ENCODE measurements at places on chromosomes 2 and 18.

DNA sequence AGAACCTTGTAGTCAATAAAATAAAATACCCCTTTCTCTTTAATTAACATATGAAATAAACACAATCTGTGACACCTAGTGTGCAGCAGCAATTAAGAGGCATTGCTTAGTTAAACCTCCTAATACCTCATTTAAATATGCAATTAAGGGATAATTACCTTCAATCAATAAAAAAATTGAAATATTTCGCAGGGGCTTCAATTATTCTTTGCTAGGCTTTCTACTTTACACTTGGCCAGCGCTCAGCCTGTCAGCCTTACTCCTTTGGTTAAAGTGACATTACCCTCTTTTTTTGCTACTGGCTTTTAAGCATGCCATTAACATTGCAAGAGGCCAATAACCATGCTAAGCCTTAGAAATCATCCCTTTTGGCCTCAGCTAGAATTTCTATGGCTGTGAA is 327.5 kb upstream of the ZNF521 start:
- no peaks in the 10 kb centered on the region for H3K27me3 ChIP-seq
- H3K27ac ChIP-seq = no peak overlapping the region
- no peak overlapping the region for H3K4me3 ChIP-seq
- DNase-seq = no peak

DNA sequence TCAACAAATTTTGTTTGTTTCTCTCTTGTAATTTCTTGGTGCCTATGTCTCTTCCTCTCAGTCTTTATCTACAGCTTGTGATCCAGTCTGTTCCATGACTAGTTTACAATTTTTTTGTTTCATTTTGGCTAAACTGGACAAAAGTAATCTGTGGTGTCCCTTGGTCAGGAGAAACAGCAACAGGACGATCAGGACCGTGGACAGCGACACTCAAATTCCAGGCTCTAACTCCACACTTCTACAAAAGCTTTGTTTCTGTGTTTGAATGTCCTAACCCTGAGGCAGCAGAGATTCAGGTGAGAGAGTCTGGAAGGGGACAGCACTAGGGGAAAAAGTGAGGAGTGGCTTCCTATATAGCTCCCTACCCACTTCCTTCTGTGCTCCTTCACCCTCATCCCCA is 593.3 kb upstream of the FANCL start:
- H3K4me3 ChIP-seq = no peak overlapping the region
- H3K4me1 ChIP-seq = no peaks in the 10 kb centered on the region
- no peak overlapping the region for H3K27ac ChIP-seq
- no peaks in the 10 kb centered on the region for H3K36me3 ChIP-seq
- H3K27me3 ChIP-seq = no peaks in the 10 kb centered on the region
- peak; percentile 64 for DNase-seq

GRCh38 chr2:147204102-147204501 is 640.7 kb upstream of the ACVR2A start:
- no peaks in the 10 kb centered on the region for H3K27me3 ChIP-seq
- no peaks in the 10 kb centered on the region for H3K36me3 ChIP-seq
- H3K4me1 ChIP-seq = no peaks in the 10 kb centered on the region
- DNase-seq = no peak
- H3K4me3 ChIP-seq = no peak overlapping the region

DNA sequence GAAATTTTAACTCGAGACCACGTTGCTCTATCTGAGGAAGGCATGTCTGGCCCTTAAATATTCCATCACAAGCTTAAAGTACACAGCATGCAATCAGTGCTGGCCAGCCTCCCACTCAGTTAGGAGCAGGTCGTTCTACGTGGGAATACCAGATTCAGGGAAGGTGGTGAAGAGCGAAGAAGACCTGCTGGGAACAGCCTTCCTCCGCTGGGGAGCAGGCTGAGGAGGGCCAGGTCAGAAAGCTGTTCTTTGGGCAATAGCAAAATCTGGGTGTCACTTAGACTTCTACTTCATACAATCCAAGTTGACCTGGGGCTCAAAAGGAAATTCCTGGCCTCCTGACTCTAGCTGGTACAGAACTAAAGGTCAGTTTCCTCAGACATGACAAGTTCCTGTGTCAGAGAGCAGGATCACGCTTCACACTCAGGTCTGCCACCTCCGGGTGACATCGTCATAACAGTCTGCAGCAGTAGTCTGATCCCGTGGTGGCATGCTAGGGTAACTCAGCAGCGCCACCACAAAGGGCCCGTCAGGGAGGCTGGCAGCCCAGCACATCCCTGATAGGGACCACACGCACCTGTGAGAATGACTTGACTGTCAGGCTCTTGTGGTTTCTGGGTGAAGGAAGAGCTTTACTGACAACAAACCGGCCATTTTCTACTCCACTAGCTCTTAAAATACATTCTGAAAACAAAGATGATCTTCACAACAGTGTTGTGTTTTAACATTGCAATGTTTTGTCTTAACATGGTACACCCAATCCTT is 35.2 kb upstream of the NAPG start:
- peaks cover 2% of the 10 kb centered on the region for H3K4me1 ChIP-seq
- DNase-seq = peak; percentile 31
- no peak overlapping the region for H3K4me3 ChIP-seq

GRCh38 chr2:84965192-84965516 is 5.8 kb upstream of the KCMF1 start:
- H3K27ac ChIP-seq = no peak overlapping the region
- H3K4me1 ChIP-seq = peaks cover 28% of the 10 kb centered on the region
- peaks cover 16% of the 10 kb centered on the region for H3K27me3 ChIP-seq
- no peak for DNase-seq

DNA sequence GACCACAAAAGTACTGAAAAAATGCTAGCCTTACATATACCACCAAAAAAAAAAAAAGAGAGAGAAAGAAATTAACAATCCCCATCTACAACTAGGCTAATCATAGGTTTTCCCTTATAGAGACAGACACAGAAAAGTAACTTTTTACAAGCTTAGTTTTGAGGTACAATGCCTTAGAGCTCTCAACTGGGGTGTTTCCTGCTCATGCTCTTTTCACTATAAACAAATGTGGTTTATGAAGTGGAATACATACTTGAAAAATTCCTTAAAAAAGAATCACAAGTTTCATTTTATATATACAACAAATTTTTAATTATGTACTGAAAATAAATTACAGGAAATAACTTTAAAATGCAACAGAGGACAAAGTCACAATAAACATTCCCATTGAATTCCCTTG is 82.5 kb downstream of the ATL2 start:
- H3K4me3 ChIP-seq = no peak overlapping the region
- no peaks in the 10 kb centered on the region for H3K4me1 ChIP-seq
- no peak overlapping the region for H3K27ac ChIP-seq
- no peaks in the 10 kb centered on the region for H3K27me3 ChIP-seq
- H3K36me3 ChIP-seq = peaks cover 10% of the 10 kb centered on the region

DNA sequence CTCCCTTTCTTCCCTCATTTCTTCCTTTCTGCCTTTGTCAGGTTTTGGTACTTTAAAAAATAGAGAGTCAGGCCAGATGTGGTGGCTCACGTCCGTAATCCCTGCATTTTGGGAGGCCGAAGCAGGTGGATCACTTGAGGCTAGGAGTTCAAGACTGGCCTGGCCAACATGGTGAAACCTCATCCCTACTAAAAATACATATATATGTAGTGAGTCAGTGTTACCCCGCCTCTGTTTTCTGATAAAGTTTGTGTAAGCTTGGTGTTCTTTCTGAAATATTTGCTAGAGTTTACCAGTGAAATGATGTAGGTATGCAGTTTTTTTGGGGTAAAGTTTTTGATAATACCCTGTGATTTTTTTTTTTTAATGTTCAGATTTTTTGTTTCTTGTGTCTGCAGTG is 58.8 kb downstream of the DGKD start:
- H3K36me3 ChIP-seq = peaks cover 12% of the 10 kb centered on the region
- no peak for DNase-seq
- no peaks in the 10 kb centered on the region for H3K27me3 ChIP-seq

- no peak overlapping the region for H3K27ac ChIP-seq
- no peaks in the 10 kb centered on the region for H3K36me3 ChIP-seq
Observed at GRCh38 chr2:222504191-222504590, 79.8 kb downstream of the SGPP2 start.

- H3K36me3 ChIP-seq = no peaks in the 10 kb centered on the region
- no peak for DNase-seq
- no peak overlapping the region for H3K4me3 ChIP-seq
- no peak overlapping the region for H3K27ac ChIP-seq
- H3K27me3 ChIP-seq = no peaks in the 10 kb centered on the region
Observed at GRCh38 chr2:23777826-23778225, 149.1 kb downstream of the ATAD2B start.

- no peak overlapping the region for H3K27ac ChIP-seq
- no peak for DNase-seq
- no peak overlapping the region for H3K4me3 ChIP-seq
- H3K4me1 ChIP-seq = peaks cover 3% of the 10 kb centered on the region
- no peaks in the 10 kb centered on the region for H3K27me3 ChIP-seq
- H3K36me3 ChIP-seq = peaks cover 18% of the 10 kb centered on the region
Observed at GRCh38 chr2:138550670-138551287, 49.2 kb downstream of the SPOPL start.

GRCh38 chr2:134705861-134706586 is 12.8 kb downstream of the TMEM163 start:
- DNase-seq = peak; percentile 44
- peaks cover 13% of the 10 kb centered on the region for H3K27me3 ChIP-seq
- H3K27ac ChIP-seq = peak overlapping the region; percentile 98
- H3K36me3 ChIP-seq = peaks cover 30% of the 10 kb centered on the region
- H3K4me1 ChIP-seq = peaks cover 86% of the 10 kb centered on the region

DNA sequence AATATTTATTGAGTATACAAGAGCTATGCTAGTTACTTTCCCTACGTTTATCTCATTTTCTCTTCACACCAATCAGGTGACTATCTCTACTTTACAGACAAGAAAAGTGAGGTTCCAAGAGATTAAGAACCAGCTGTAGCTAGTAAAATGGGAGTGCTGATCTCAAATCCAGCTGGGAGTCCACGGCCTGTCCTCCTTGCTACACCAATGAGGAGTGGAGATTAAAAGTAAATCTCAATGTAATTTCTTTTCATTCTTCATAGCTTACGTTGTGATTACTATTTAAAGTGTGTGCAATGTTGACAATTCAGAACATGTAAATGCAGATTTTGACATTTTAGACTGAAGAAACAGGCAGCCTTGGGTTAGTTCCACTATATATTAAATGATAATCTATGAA is 53.9 kb upstream of the NRP2 start:
- no peak overlapping the region for H3K27ac ChIP-seq
- H3K27me3 ChIP-seq = no peaks in the 10 kb centered on the region
- peaks cover 4% of the 10 kb centered on the region for H3K4me1 ChIP-seq
- DNase-seq = no peak
- no peaks in the 10 kb centered on the region for H3K36me3 ChIP-seq

- H3K27me3 ChIP-seq = peaks cover 4% of the 10 kb centered on the region
- H3K36me3 ChIP-seq = no peaks in the 10 kb centered on the region
- H3K4me3 ChIP-seq = no peak overlapping the region
- peaks cover 4% of the 10 kb centered on the region for H3K4me1 ChIP-seq
- no peak for DNase-seq
Observed at GRCh38 chr2:102057502-102058292, 65.9 kb downstream of the IL1R2 start.

DNA sequence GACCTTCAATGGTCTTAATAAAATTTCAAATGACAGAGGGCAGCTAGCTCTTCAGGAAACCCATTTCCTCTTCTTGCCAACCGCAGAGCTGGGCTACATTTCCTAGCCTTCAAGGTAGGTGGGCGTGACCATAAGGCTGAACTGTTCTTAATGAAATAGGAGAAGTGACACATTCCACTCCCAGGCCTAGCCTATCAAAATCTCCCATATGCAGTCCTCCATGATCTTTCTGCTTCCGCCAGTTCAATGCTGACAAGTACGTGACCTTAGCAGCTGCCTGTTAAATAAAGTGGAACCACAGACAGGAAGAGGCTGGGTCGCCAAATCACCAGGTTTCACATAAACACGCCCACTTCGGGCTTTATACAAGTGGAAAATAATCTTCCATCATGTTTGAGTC is 13.2 kb downstream of the SERPINE2 start:
- no peaks in the 10 kb centered on the region for H3K36me3 ChIP-seq
- peaks cover 10% of the 10 kb centered on the region for H3K27me3 ChIP-seq
- DNase-seq = no peak
- no peak overlapping the region for H3K4me3 ChIP-seq
- H3K4me1 ChIP-seq = peaks cover 39% of the 10 kb centered on the region
- H3K27ac ChIP-seq = no peak overlapping the region

- no peaks in the 10 kb centered on the region for H3K27me3 ChIP-seq
- no peak overlapping the region for H3K4me3 ChIP-seq
- no peak overlapping the region for H3K27ac ChIP-seq
- no peak for DNase-seq
- H3K36me3 ChIP-seq = no peaks in the 10 kb centered on the region
Observed at GRCh38 chr2:143840601-143841000, 679.3 kb downstream of the ZEB2 start.

GRCh38 chr2:176130957-176131847 is 1.7 kb downstream of the HOXD8 start:
- peak overlapping the region; percentile 87 for H3K4me3 ChIP-seq
- peaks cover 43% of the 10 kb centered on the region for H3K27me3 ChIP-seq
- peaks cover 35% of the 10 kb centered on the region for H3K4me1 ChIP-seq
- no peak for DNase-seq
- H3K27ac ChIP-seq = peak overlapping the region; percentile 88

- no peak for DNase-seq
- H3K36me3 ChIP-seq = no peaks in the 10 kb centered on the region
- peaks cover 5% of the 10 kb centered on the region for H3K4me1 ChIP-seq
Observed at GRCh38 chr18:79859314-79859713, 61.6 kb downstream of the KCNG2 start.

DNA sequence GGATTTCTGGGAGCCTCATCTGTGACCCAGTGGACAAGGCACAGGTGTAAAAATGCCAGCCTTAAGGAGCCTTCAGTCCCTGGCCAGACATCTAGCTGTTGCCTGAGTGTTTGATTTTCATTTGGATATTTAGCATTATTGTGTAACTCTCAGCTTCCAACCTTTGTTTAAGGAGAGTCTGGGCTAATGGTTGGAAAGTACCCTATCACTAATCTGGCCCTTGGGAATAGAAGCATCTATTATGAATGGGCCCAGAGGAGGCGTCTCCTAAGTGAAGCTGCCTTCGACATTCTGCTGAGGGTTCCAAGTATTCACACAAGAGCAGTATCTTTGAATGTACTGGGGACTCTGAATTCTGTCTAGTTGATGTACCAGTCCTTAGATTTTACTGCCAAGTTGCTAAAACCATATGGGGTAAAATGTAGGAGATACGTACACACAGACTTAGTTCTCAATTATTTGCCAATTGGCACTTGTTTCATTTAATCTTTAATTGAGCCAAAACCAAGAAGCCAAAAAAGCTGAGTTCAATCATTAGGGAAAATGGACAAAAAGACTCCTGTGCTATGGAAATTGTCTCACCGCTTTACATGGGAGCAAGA is 7.2 kb upstream of the ANKRD29 start:
- H3K4me3 ChIP-seq = no peak overlapping the region
- H3K27me3 ChIP-seq = no peaks in the 10 kb centered on the region
- H3K4me1 ChIP-seq = peaks cover 2% of the 10 kb centered on the region
- DNase-seq = no peak
- no peaks in the 10 kb centered on the region for H3K36me3 ChIP-seq

GRCh38 chr2:190535121-190535439 is 558 bp upstream of the NEMP2 start:
- H3K36me3 ChIP-seq = no peaks in the 10 kb centered on the region
- DNase-seq = no peak
- H3K4me1 ChIP-seq = peaks cover 23% of the 10 kb centered on the region
- H3K27me3 ChIP-seq = peaks cover 4% of the 10 kb centered on the region

- no peak overlapping the region for H3K4me3 ChIP-seq
- no peak for DNase-seq
- H3K27ac ChIP-seq = no peak overlapping the region
- peaks cover 6% of the 10 kb centered on the region for H3K4me1 ChIP-seq
- no peaks in the 10 kb centered on the region for H3K36me3 ChIP-seq
Observed at GRCh38 chr2:172219201-172219600, 116.5 kb upstream of the DLX2 start.
